ENCODE measurements at places on chromosomes 3 and 15.
A peak's percentile ranks its signal among the peaks of the same experiment; 100 is the strongest.

DNA sequence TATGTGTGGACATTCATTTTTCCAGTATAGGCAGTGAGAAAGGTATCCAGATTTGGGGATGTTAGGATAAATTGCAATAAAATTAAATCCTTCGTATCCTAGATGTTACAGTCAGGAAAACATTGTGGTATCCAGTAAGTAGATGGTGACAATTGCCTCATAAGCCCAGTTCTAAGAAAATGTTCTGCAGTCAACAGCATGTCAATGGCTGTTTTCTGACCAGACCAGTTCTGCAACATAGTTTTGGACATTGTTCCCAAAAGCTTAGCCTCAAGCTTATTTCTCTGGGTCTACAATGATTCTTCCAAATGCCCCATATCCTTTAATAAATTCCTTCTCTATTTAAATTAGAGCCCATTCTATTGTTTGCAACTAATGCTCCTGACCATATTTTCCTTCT lies 480.7 kb downstream of the FHIT start:
- DNase-seq = no peak

- no peak for DNase-seq
Measured at GRCh38 chr3:127458696-127459604, 131.6 kb downstream of the TPRA1 start.

DNA sequence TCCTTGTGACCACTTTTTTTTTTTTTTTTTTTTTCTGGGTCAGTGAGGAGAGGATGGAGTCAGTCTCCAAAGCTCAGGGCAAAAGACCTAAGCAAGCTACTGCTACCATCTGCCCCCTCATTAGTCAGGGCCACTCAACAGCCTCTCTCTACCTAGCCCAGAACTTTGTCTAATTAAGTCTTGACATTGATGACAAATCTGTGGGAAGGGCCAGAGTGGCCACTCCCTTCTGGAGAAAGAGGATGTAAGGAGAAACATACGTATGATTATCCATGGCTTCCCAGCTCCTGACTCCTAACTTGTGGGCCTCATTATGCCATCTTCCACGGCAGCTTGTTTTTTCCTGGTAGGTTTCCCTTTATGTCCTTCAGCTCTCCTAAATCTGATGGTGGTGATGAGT lies 37.9 kb downstream of the NR1I2 start:
- no peak for DNase-seq

GRCh38 chr3:128555098-128555825 lies 62.3 kb upstream of the GATA2 start:
- DNase-seq = no peak

DNA sequence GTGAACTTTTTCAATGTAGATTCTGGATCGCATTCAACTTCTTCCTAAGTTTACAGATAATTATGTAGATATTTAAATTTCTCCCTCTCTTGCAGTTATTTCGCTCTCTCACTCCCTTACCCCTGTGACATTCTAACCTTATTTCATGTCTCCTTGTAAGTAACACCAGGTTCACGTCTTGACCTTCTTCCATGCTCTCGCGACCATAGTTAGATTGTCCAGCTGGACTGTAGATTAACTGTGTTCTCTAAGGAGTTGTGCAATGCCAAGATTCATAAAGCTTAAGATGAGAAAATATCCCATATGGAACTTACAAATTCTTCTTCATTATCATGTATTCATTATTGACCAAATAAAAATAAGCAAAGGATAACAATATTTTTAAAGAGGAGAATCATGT lies 430.5 kb downstream of the GABRG3 start:
- no peak for DNase-seq

DNA sequence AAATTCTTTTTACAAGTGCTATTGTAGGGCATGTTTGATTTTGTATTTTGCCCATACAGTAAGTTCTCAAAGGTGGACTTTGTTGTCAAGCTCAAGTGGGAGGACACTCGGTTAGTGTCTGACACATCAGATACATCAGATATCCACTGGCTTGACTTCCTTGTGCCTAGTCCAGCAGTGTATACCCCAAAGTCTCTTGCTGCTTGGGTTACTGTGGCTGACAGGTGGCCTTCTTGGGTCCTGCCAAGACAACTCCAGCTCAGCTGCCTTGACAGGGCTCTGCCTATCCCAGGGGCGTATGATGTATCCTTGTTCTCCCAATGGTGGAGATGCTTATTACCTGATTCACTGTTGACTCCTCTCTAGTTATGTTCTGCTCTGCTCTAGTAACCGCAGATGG lies 214.9 kb downstream of the CBLB start:
- DNase-seq = no peak

DNA sequence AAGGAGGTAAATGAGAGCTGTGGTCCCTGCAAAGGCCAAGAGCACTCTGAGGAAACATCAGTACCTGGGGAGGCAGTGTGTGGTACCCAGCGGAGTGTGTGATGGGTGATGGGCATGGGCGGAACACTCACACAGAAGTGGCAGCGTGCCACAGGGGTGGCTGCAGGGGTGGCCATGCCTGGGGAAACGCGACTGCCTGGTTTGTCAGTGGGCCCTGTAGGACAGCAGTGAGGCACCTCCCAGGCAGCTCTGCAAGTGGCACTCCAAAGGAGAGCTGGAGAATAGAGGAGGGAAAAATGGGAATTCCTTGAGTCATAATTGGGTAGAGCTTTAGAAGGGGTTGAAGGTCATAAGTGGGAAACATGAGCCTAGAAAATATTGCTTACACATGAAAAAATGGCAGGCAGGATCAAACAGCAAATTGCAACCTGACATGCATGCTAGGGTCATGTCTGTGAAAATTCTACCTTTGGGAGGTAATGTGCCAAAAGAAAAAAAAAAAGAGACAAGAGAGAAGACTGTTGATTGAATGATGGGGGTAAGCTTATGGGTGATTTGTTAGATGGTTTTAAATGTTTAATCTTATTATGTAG lies 138.4 kb downstream of the RPLP1 start:
- DNase-seq = no peak

GRCh38 chr3:101847328-101847727 lies 2.0 kb upstream of the NFKBIZ start:
- no peak for DNase-seq

DNA sequence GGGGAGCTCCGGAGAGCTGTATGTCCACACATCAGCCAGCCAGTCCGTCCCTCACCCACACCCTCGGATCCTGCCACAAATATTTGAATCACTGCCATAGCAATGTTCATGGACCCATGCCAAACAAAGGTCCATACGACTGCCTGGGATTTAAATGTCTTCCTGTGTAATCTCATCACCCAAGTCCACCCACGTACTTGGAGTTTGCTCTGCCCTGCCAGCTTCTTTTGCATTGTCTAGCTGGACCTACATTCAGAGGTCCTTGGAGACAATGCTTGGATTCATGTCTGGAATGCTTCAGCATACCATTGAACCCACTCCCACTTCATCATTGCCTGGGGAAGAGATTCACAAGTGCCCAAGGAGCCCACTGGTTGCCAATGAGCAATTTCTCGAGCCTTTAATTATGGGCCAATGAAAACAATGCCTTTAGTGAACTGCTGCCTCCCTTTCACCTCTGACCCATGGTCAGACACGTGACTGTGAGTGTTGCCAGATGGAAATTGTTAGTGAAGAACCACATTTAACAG lies 90.4 kb upstream of the PHLDB2 start:
- DNase-seq = peak; percentile 87

DNA sequence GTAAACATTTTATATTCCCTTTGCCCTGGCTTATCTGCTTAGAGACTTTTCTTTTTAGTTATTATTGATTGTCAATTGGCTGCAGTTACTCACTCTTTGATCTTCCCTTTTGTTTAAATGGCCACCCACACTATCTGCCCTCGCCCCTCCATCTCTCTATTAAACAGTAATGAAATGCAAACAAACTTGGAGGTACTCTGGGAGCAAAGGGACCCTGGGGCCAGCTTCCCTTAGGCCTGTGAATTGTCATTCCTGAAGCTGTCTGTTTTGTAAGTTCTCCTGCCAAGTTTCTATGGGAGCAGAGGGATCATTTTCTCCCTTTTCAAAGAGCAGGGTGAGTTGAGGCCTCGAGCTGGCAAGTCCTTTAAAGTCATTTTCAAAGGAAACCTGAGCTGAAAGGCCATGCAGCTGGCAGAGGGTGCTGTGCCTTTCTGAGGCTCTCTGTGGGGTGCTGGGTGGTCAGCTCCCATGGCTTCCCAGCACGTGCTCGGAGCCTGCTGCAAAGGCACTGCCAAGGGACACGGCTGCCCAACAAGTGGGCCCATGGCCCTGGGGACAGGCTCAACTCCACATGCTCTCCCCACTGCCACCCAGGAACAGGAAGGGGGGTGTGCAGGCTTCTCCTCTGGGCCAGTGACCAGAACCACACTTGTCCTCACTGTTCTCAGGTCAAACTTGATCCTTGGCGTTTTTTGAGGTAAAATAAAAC lies 17.4 kb upstream of the RTP2 start:
- DNase-seq = no peak

GRCh38 chr3:5568451-5568850 lies 380.9 kb downstream of the EDEM1 start:
- DNase-seq = no peak

DNA sequence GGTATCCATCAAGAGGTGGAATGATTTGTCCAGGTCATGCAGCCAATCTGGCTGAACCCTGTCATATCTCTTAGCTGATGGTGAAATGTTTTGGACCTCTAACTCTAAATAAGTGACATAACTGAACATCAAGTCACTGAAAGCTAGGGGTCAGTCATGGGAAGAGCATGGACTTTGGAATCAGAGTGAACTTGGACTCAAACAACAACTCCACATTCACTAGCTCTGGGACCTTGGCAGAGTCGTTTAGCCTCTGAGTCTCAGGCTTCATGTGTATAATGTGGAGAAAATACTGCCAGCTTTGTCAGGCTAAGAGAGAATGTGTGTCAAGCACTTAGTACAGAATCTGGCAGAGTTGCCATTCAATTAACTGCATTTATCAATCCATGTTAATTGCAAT lies 557.8 kb upstream of the CFAP20DC start:
- DNase-seq = no peak

DNA sequence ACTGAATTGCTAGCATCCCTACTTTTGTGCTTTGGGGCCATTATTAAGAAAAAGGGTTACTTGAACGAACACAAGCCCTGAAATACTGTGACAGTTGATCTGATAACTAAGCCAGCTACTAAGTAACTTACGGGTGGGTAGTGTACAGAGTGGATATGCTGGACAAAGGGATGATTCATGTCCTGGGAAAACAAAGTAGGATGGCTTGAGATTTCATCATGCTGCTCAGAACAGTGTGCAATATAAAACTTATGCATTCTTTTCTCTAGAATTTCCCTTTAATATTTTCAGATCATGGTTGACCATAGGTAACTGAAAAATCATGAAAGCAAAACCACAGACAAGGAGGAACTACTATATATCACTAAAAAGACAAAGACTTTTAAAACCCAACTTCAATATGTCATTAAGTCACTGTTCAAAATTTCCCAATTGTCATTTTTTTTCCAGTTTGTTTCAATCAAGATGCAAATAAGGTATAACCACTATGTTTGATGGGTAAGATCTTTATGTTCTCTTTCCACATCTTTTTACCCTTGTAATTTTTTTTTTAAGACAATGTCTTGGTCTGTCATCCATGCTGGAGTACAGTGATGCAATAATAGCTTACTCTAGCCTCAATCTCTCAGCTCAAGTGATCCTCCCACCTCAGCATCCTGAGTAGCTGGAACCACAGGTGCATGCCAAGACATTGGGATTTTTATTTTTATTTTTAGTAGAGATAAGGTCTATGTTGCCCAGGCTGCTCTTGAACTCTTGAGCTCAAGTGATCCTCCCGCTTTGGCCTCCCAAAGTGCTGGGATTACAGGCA lies 67.7 kb downstream of the IFT80 start:
- no peak for DNase-seq

DNA sequence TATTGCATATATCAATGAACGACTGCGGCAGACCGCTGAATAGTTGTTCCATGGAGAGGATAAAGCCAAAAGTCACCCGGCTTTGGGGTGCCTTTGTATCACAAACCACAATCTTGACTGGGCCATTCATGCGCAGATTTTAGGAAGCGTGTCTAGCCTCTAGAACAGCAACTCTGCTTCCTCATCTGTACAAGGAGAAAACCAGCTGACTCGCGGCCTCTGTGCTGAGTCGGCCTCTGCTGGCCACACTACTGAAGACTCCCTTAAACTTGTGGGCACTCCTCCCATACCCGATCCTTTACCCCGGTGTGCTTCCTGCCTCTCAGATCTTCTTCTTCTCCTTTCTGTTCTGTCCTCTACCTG lies 872 bp downstream of the DLEC1 start:
- DNase-seq = no peak

DNA sequence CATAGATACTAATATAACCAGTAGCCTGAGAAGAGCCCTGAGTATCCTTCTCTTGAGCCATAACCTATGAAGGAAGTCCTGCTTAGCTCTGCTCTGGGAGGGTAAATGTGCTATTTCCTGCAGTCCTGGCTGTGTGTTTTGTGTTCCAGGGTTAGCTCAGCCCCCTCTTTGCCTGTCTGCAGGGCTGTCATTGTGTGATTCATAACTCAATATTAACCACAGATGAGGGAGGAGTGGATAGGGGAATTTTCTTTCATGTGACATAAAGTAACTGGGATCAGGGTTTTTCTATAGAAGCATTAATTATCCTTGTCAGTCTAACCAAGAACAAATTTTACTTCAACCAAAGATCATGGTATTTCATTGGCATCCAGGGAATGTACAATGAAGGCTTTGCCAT lies 183.3 kb upstream of the ZBTB20 start:
- no peak for DNase-seq

DNA sequence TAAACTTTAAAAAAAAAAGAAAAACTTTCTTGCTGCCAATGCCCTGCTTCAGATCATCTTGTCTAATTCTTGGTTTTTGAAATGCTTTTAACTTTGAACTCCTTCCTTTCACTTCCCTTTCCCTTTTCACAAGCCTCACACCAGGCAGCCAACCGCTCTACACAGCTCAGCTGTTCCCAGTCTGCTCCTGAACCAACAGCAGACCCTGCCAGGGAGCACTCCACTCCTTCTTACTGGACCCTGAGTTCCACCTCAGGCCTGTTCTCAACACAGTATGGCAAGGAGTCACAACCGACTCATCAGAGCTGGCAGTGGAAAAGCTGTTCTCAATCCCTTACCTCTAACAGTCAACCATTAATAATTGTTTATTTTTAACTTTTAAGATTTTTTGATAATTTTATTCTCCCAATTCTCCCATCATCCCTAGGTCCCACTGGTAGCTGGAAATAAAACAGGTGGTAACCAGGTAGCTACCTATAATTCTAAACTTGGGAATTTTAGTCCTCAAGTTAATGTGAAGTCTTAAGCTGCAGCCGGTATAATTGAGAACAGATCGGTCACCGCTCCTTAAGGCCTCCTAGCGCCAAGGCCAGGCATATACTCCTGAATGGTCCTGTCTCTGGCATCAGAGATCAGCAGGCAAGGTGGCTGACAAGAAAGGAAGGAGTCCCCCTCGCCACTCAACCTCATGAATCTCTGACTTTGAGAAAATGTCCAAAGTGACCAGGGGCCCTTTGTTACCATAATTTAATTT lies 43.9 kb downstream of the BOC start:
- DNase-seq = no peak
